ENCODE measurements at places on chromosomes 2 and 18.
A peak's percentile ranks its signal among the peaks of the same experiment; 100 is the strongest.

GRCh38 chr18:77551055-77551454 is 301.4 kb downstream of the GALR1 start:
- no peak for DNase-seq

- no peak for DNase-seq
Measured at GRCh38 chr2:40487602-40488001, 35.7 kb upstream of the SLC8A1 start.

DNA sequence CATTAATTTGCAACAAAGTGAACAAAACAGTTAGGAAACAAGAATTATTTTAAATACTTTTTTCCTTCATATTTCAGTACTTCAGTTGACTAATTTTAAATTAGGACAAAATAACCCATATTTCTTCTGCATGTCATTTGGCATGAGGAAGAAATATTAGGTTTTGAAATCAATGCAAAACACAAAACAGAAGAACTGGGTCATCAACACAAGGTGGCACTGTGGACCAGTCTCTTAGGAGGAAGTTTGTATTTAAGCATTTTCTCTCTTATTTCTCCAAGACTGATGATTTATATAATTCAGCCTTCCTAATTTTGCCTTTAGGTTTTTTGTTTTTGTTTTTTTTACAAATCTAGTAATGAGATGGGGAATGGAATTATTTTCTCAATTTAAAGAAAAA is 352.8 kb upstream of the KCNH7 start:
- DNase-seq: peak; percentile 24

DNA sequence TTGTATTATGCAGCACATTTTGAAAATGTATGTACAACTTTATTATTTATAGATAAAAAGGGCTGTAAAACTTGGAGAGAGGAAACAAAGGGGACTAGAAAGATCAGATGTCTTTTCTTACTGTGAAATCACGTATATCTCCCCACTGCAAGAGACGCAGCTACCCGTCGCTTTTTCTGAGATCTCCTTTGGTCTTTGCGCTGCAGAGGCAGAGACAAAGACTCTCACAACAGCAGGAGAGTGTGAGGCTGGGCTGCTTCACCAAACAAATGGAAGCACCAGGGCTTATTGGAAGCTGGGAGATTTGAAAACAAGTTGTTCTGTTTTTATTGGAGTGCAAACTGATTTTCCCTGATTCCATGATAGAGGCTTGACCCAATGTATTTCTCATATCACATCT is 129.0 kb upstream of the PARD3B start:
- DNase-seq: no peak

DNA sequence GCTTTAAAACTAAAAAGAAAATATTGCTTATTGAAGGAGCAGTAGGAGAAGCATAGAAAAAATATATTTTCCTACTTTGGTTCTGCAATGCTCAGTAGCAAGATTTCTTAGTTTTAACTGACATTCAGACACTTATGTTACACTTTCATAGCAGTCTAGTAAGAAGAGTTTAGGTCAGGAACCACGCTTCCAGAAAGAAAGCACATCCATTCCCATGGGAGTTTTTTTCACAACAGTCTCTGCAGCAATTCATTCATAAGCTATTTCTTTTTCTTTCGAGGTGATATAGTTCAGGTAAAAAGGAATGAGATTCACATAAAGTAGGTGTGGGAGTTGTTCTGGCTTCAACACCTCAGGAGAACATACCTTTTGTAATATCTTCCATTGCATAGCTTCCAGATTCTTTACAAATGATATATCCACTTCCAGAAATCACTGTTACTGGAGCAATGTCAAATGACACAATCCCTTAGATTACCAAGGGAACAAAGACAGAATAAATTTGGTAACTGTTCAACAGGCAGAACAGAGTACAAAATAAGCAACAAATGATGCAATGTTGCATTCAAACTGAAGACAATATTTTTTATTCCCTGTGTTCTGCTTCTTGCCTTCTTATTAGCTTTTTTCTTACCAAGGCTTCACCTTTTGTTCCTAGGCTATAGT is 95.2 kb upstream of the GULP1 start:
- DNase-seq: no peak

- DNase-seq: no peak
Measured at GRCh38 chr18:48991676-48992075, 40.9 kb upstream of the SMAD7 start.

- no peak for DNase-seq
Measured at GRCh38 chr18:61896757-61897156, 4.0 kb upstream of the RNF152 start.

DNA sequence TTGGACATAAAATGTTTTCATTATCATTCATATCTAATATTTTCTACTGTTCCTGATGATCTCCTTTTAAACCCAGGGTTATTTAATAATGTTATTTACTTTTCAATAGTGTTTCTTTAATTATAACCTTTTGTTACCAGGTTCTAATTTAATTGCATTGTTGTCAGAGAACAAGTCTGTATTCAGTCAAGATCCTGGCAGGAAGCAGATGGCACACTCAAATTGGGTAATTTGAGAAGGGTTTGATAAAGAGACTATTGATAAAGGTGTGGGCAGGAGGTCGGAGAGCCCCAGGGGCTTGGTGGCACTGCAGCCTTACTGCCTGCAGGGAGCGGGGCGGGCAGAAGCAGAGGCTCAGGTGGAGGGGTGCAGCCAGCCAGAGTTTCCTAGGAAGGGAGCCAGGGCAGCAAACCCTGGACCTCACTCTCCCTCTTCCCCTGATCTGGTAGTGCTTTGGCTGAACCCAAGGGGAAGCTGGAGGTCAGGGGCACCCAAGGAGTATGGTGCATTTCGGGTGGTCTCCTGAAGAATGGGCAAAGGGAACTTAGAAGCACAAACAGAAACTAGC is 2.3 kb upstream of the KIF1A start:
- no peak for DNase-seq

DNA sequence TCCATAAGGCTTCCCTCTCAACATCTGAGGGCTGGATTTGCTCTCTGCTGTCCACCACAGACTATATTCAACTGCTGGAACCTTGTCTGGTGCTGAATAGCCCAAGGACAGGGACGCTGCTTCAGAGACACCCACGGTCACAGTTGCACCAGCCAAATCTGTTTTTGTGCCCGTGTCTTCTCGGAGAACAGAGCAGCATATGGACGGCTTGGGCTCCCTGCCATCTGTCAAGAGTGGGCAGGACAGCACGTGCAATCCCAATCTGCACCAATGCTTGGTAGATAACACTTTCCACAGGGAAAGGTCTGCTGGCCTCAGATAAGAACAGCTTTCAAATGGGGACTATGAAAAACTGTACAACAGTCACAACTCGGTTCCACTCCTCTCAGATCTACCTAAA is 466.1 kb downstream of the TGIF1 start:
- no peak for DNase-seq

- DNase-seq: no peak
Measured at GRCh38 chr18:62091487-62092120, 95.3 kb downstream of the PIGN start.

- no peak for DNase-seq
Measured at GRCh38 chr2:220585241-220585640, 957.8 kb downstream of the SLC4A3 start.

DNA sequence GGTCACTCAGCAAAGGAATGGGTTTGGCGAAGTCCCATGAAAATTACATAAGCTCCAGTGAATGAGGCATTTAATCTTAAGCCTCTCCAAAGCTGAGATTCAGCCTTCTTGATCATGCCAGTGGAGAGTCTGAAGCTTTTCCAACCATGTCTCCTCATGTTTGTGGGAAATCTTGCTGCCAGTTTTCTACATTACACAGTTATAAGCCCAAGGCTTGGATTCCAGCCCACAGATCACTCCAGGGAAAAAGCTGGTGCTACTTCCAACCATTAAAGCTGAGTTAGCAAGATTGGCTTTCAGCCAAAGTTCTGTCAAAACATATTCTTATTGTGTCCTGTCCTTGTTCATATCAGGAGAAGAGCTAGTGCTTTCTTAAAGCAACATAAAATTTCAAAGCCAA is 293.8 kb downstream of the LRRTM4 start:
- DNase-seq: no peak
